Stimulated activated CD4-positive, alpha-beta T cell treated with anti-CD3 and anti-CD28 coated beads, Interleukin-1b, Interleukin-23, amount 100 ng/mL, for 1 hour (primary cell): ENCODE measurements at places on chromosomes 12 and 14.

DNA sequence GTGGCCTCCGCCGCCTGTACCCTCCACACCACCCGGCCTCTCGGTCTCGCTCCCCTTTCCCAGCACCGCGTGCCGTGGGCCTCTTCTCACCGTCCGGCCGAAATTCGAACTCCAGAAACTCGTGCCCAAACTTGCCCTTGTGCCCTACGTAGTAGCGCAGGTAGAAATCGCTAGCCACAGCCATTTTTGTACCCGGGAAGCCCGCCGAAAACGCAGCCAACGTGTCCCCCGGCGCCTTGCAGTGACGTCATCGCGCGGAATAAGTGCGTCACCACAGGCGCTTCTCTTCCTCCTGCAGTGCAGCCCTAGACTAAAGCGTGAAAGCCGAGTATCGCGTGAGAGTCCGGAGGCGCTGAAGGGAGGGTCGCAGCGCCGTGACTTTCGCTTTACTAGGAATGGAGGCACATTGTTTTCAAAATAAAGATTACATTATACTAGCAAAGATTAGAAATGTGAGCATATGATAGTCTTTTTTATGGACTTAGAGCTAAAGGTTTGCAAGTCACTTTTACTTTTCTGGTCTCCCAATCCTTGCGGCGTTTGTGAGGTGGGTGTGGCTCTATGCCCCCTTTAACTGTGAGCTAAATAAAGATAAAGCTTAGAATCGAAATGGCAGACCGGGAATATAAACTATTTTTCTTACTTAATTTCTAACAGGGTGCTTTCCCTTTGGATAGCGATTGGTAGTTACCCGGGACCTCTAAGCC, at the start of gene MAGOHB:
TSS of gene MAGOHB (minus strand) at position 261 of the 707 bp plus-strand sequence. CDS start at position 184, 77 bp downstream.
- DNase-seq, result peak; percentile 92

DNA sequence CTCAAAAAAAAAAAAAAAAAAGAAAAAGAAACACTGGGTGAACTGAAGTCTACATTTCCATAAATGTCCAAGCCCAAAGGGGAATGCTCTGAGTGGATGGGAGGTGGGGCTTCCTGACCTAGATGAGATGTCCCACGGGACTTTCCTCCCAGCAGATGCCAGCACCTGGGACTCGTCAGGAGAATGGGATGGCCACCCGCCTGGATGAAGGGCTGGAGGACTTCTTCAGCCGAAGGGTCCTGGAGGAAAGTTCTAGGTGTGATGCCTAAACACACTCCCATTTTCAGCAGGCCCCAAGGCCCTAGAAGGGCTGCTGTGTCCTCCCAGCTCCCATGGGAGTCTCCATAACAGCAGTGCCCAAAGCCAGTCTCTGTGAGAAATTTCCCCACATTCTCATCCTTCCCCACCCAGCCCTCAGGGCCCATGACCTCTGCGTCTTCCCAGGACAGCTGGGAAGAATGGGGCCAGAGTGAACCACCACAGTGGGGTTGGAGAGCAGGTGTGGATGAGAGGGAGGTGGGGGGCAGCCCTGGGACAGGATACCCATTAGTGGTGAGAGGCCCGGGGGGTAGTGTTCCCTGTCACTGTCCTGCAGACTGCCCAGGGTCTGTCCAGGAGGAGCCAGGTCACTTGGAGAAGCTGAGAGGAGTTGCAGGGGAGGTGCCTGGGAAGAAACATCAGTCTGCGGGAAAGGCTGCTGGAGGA, 7.1 kb upstream of the CPNE6 start:
- DNase-seq, result no peak

DNA sequence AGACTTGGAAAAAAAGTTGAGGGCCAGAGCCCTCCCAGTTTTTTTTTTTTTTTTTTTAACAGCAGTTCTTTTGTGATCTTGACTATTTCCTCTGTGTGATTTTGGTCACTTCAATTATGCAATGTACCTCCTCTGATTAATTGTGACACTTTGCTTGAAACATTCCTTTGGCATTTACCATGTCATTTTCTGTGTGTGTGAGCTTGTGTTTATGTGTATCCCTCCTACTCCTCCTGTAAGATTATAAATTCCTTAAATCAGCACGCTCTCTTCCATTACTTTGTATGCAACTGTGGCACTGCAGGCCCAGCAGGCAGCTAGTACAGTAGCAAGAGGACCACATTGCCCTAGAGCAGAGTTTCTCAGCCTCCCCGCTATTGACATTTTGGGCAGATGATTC, 33.2 kb upstream of the GALNT16 start:
- DNase-seq, result no peak

- DNase-seq, result no peak
Observed at GRCh38 chr14:64245491-64245890, 48.7 kb downstream of the ESR2 start.

- no peak for DNase-seq
Observed at GRCh38 chr12:6122201-6122600, 2.3 kb downstream of the VWF start.

GRCh38 chr12:117417004-117417403, 55.6 kb upstream of the NOS1 start:
- DNase-seq, result no peak

DNA sequence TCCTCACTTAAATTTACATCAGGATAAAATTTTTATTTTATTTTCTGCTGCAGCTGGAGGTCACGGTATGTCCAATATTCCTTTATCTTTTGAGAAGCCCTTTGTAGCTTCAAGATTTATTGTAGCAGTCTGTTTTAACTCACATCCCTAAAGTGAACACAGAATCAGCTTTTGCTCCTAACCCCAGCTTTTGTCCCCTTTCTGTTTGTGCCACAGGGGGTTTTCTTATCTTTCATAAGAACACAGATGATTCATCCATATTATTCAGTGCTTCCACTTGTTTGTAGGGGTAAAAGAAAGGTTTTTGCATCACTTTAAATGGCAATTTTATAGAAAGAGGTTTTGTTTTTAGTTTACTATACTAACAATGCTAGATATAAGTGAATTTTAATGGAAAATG, 21.8 kb upstream of the PIK3C2G start:
- DNase-seq, result no peak

DNA sequence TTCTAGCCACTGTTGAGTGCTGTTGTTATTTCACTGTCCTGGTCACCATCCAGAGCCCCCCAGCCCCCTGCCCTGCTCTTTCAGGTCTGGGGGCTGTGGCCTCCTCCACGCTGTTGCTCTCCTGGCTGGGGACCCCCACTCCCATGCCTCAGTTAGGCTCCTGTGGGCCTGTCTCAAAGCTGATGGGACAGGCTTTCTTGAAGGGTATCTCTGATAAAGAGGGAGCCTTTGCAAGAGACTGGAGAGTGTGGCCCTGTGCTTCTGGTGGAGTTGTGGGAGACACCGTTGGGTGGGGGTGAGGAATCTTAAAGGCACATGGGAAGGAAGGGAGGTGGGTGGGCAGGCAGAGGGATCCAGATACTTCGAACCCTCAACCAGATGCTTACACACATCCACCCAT, 12.2 kb upstream of the KRT86 start:
- no peak for DNase-seq

DNA sequence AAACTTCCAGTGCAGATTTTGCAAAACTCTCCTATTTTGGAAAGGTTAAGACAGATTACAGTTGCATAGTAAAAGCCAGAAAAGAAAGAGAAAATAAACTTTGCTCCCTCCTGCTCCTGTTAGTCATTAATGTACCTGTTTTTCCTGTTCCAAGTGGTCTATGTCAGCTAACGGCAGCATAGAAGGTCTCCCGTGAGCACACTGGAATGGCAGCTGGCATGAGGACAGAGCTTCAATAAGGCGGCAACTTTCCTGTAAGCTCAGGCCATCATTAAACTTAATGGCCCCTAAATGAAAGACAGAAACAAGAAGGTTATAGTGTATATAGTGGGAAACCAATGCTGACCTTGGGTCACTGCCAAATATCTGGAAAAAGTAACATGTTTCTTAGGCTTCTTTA, 16.0 kb downstream of the EIF2B2 start:
- no peak for DNase-seq

DNA sequence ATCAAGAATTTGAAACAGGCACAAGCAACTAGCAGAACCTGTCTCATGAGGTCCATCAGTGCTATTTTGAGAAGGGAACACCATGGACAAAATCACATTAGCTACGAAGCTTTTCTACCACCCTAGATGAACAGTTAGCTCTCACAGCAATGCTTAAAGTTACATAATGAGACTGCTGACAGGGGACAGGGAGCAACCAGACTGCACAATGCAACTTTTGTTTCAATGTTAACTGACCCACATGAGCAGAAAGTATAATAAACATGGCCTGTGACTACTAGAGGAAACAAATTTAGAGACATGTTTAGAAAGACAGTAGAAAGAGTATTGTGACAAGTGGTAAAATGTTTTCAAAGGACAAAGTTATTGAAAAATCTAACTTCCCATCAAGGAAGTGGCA, 282.8 kb downstream of the CEP128 start:
- no peak for DNase-seq

GRCh38 chr14:92564344-92565039, 50.9 kb downstream of the RIN3 start:
- no peak for DNase-seq

GRCh38 chr14:91244501-91244901, at the start of gene GPR68:
GPR68 (minus strand) TSS chr14:91244704; CDS start chr14:91235050, 9,654 bp downstream.
- DNase-seq, result no peak

DNA sequence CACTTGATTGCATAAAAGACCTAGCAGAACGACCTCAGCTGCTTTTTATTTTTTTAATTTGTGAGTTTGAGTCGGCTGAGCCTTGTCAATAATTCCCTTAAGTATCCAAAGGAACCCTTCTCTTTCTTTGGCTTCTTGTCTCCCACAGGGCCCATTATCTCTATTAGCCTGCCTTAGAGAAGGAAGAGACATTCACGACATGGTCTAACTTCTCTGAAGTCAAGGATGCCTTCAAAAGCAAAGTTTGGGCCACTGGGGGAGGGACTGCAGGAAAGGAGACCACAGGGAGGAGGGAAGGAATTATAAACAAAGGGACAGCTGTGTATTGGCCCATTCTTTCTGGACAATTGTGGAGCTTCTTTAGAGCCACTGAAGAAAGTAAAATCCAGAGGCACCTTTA, 126.4 kb downstream of the BRMS1L start:
- no peak for DNase-seq

- no peak for DNase-seq
Observed at GRCh38 chr12:52914576-52915121, 9.8 kb upstream of the KRT8 start.

DNA sequence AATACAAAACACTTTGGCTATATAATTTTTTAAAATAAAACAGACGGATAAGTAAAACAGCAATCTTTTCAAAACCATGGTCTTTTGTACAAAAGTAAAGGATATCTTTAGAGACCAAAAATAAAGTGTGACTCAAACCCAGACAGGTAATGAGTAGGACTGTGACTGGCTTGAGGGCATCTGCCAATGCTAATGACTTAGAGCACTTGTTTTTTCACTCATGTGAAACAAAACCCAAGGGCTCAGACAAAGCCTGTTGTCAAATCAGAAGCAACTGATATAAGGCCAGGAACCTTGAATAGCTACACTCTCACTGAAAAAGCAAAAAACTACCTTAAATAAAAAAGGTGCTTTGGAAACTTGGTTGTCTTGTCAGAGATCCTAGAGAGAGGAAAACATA, 357.4 kb downstream of the TMEM117 start:
- no peak for DNase-seq

GRCh38 chr14:49893309-49894213, 679 bp downstream of the ARF6 start:
- DNase-seq, result peak; percentile 53

- no peak for DNase-seq
Observed at GRCh38 chr14:95413289-95414215, 93.8 kb upstream of the CLMN start.

DNA sequence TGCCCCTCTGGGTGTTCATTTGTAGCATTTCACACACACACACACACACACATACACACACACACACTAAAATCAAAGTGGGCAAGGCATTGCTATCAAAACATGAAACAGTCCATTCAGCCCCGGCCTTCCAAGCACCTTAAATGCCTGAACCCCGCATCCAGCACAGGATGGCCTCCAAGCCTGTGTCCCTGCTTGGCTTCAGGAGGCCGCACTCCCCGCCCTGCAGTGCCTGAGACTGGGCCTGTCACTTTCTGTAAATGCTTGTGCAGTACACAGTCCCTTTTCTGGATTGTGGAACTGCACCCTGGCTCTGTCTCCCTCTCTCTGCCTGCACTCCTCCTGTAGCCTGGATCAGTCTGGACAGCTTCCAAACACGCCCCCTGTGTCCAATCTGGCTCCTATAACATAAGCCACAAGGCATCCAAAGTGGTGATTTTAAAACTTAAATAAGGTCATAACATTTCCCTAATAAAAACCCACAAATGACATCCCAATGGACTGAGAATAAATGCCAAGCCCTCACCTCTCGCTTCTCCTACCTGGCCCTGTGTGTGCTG, 972.2 kb upstream of the TMEM132C start:
- DNase-seq, result no peak

DNA sequence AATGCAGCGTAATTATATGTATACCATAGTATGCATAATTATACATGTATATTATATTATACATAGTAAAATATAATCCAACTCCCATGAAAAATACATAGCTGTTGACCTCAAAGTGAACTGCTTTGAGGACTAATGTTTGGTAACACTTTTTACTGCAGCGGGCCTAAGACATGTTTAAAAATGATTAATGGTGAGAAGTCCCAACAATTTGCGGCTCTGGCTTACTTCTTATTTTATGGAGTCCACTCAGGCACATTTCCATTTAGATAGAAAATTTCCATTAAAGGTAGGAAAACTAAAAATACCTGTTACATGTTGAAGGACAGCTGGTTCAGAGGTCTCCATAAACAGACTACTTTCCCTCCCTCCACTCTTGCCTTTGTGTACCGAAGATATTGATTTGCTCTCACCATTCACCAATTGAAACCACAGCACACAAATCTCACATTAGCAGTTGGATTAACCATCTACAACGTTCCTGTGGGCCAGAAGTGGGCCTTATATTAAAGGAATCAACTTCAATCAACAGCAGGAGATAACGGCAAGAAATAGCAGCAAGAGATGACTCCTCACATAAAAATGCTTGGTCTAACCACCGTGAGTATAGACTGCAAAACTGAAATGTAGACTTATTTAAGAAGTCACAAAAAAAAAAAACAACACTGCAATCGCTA, 14.1 kb upstream of the NT5DC3 start:
- DNase-seq, result no peak

DNA sequence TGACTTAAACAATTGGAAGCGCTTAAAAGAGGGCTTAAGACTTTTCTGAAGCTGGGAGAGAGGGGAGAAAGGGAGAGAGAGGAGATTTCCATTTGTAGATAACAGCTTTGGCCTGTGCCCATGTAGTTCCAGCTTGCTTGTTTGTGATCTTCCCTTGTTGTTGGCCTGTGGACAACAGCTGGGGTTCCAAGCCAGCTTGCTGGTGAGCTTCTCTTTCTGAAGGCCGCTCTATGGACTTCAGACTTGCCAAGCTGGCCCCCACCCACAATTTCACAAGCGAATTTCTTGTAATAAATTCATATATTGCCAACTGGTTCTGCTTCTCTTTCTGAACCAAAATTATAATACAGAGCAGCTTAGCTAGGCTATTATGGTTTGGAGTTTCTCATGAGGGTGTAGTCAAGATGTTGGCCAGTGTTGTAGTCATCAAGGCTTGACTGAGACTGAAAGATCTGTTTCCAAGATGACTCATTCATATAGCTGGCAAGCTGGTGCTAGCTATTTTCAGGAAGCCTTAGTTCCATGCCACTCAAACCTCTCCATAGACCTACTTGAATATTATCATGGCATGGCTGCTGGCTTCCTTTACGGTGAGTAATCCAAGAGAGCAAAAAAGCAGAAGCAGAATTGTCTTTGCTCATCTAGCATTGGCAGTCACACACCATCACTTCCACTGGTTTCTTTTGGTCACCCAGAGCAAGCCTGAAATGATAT, 89.4 kb downstream of the ATP23 start:
- no peak for DNase-seq
